ENCODE measurements at places on chromosomes 1 and 21.

DNA sequence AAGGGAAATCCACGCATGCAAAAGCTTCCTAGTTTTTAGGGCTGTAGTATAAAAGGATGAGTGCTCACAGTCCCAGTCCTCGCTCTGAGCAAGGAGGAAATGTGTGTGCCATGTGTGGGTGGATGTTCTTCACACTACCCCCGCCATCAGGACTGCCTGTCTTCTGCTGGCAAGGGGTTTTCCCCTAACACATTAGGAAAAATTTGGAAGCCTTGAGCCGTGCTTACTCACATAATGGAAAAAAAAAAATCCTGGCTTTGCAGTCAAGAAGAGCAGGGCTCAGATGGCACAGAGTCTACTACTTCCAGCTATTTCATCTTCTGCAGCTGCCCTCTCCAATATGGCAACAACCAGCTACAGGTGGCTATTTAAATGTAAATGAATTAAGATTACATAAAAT is 363.1 kb downstream of the PLPP3 start:
- no peak for DNase-seq

DNA sequence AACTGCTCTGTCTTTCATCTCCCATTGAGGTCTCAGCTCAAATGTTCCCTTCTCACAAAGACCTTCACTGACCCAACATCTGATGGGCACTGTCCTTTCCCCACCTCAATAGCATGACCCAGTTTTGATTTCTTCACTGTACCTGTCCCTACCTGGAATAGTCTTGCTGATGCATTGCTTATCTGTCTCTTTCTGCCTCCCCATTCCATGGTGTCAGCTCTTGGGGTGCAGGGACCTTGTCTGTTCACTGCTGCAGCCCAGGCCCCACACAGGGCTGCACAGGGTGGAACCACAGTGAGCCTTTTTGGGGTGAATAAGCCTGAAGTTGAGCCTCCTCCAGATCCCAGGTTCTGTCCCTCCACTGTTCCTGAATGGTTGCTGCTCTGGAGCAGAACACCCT is 414.9 kb downstream of the PTPRU start:
- no peak for DNase-seq

DNA sequence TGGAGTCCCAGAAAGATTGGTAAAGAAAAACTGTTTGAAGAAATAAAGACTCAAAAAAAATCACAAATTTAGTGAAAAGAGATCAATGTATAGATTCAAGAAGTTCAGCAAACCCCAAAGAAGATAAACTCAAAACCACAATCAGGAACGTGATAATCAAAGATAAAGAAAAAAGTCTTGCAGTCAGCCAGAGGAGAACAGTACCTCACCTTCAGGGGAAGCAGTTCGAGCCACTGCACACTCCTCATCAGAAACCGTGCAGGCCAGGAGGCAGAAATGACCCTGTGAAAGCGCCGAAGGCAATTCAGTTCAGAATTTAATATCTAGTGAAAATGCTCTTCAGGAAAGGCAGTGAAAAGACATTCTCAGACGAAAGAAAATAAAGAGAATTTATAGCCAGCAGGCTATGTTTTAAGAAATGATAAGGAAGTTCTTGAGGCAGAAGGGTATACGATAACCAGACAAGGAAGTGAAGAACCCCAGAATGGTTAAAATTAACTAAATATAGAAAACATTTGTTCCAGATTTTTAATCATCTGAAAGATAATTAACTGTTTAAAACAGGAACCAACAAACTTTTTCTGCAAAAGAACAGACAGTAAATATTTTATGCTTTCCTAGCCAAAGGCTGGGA is 13.5 kb upstream of the SUMO3 start:
- no peak for DNase-seq

DNA sequence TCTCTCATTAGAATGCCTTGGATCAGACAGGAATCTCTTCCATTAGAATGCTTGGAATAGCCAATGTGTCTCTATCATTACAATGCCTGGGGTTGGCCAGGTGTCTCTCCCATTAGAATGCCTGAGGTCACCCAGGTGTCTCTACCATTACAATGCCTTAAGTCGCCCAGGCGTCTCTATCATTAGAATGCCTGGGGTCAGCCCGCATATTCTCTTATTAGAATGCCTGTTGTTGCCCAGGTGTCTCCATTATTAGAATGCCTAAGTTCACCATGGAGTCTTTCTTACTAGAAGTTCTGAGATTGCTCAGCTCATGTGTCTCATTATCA is 60.2 kb downstream of the RNF187 start:
- DNase-seq: no peak

- DNase-seq: peak; percentile 34
Observed at GRCh38 chr1:25642574-25643108, 26.1 kb downstream of the MAN1C1 start.

DNA sequence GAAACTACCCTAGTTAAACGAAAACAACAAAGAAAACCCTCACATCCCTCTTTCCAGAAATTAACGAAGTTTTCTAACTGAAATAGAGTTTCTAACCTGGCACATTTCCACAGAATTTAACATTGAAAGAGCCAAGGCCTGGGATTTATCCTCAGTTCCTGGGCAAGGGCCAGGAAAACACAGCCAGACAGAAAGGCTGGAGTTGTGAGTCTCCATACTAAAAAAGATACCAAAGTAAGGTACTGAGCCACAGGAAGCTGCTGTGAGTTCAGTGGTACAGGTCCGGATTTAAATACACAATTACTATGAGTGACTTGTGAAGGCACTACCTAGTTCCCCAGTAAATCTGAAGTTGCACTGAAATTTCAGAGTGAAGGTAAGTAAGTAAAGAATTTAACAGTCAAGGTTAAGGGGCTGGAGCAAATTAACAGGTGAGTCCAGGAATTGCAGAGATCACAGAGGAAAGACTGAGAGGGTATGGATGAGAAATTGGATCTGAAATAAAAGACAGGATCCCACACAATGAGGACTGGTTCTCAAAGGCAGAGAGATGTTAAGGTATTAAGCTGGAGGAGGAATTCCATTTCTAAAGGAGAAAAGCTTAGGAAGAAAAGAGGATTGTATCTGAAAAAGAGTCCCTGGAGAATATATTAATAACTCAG is 905 bp downstream of the LIX1L start:
- DNase-seq: no peak

DNA sequence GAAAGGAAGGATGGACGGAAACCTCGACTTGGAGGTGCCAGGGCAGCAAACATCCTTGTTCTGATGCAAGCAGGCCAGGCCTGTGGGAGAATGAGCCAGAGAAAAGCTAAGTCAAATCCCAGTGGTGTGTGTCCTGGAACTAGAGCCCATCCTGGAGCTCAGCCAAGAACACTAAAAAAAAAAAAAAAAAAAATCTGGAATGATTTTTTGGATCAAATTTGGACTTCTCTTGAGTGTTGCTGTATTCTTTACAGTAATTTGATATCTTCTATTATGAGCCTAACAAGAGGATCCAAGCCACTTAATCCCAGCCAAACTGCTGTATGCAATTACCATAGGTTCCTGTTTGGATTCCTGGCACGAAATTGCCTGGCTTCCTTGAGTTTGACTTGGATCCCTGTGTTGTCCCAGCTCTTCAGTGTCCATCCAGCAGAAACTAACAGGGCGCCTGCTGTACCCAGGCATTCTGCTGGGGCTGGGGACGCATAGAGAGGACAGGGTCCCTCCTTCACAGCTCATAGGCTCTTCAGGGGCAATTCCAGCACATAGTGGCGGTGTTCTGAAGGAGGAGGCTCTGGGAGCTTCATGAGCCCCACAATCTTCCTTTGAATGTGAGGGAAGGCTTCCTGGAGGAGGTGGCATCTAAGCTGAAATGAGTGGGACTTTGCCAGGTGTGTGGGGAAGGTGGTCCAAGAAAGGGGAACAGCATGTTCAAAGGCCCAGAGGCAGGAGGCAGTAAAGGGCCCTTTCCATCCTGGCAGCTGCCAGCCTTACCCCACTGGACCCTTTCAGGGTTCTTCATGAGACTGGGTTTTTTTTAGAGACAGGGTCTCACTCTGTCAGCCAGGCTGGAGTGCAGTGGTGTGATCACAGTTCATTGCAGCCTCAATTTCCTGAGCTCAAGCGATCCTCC is 24.7 kb downstream of the EPHX1 start:
- DNase-seq: no peak

- no peak for DNase-seq
Observed at GRCh38 chr1:232904131-232904530, 46.3 kb upstream of the NTPCR start.

DNA sequence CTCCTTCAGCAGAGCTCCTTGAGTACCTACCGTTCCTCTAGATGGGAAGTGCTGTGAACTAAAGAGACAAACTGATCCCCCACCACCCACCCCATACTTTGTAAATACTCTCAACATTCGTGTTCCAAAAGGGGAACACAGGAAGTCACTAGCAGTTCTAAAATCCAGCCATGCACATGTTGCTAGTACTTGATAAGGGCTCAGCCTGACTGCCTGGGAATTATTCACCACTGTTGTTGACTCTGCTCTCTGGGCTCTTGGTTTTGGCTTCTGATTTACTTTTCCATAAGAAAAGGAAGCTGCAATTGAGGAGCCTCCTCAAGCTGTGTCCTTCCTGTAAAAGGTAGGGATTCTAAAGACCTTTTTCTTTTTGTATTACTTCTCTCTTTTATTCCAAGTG is 67.5 kb downstream of the IVNS1ABP start:
- no peak for DNase-seq

GRCh38 chr1:63316984-63317816 is 5.2 kb upstream of the FOXD3 start:
- DNase-seq: peak; percentile 85

DNA sequence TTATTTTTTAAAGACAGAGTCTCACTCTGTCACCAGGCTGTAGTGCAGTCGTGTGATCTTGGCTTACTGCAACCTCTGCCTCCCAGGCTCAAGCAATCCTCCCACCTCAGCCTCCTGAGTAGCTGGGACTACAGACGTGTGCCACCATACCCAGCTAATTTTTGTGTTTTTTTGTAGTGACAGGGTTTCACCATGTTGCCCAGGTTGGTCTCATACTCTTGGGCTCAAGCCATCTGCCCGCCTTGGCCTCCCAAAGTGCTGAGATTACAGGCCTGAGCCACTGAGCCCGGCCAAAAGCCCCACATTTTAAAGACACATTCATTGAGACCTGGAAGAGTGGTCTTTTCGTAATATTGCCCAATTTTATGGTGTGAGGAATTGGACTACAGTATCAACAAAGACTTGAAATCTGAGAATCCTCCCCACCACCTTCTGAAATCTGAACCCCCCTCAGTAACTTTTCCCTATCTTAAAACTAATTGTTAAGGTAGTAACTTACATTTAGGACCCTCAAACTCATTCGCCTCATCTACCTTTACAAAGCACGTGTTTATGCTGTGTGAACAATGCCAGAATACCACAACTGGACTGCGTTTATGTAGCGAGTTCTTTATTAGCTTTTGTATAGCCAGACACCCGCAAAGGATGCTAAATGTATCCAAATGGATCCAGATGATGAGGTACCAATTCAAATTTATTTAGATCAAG is 2.7 kb downstream of the ERRFI1 start:
- no peak for DNase-seq

DNA sequence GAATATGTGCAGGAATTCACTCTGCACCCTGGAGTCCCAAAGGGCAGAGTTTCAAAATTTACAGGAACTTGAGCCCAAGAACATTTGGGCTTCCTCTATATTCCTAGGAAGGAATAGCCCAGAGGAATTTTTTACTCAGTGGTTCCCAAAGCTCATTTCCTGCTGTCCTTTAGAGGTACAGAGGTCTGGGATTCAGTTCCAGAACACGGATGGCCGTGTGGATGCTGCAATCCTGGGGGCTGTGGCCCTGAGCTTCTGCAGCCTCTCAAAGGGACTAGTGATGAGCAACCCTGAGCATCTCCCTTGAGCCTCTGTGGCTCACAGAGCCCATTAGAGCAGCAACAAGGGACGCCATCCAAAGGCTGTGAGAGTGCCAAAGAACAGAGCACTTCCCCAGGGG is 10.1 kb upstream of the RHOU start:
- no peak for DNase-seq

DNA sequence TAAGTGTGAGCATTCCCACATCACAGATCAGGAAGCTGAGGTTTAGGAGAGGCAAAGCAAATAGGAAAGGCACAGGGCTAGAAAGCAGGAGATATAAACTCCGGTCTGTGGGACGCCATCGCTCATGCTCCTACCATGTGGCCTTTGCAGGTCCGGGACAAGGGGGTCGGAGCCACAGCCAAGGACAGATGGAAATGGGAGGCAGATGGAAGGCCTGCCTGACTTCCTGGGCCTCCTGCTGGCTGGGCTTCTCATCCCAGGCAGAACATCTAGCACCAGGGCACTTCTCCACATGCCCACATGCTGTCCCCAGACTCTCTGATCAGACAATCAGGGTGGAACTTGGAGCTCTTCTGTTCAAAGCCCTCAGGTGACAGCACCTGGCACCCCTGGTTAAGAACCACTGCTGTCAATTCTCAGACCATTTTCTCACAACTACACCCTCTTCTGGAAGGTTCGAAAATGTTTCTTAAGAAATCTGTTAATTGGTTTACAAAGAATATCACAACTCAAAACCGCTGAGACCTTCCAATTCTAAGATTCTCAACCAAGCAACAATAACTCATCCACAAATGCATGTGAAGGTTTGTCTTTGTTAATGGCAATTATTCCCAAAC is 173.3 kb upstream of the EDN2 start:
- no peak for DNase-seq
